ENCODE measurements at places on chromosomes 1 and 21. TPM values are rescaled to one million over a fixed set of nuclear protein-coding genes. Genes with fewer than 3 reads are reported as not detected.

PLEKHN1 gene
- total RNA-seq: 5.5 TPM

C1orf167 gene
- total RNA-seq: not detected

GREM2 gene
- total RNA-seq: 0.13 TPM

OR2AK2 gene
- not detected for total RNA-seq

AADACL4 gene
- total RNA-seq: not detected

FNDC10 gene
- total RNA-seq: 6.4 TPM

SH2D2A gene
- total RNA-seq: 2.3 TPM

CD1D gene
- 0.49 TPM for total RNA-seq

DCAF6 gene
- 25.3 TPM for total RNA-seq

LCE2C gene
- not detected for total RNA-seq

LRRC38 gene
- 0.33 TPM for total RNA-seq

MTARC1 gene
- 5.2 TPM for total RNA-seq

SAMD13 gene
- 1.4 TPM for total RNA-seq

ANKRD45 gene
- not detected for total RNA-seq

INPP5B gene
- 15.0 TPM for total RNA-seq

CELSR2 gene
- total RNA-seq: 51.5 TPM

TLCD4 gene
- 2.0 TPM for total RNA-seq

ARMH1 gene
- not detected for total RNA-seq

TTC39A gene
- 20.8 TPM for total RNA-seq
